NCI-H2029 (cell line): ENCODE measurements at places on chromosomes 4 and X.

GRCh38 chr4:167893531-167893930 is 198.8 kb upstream of the ANXA10 start:
- DNase-seq: no peak

DNA sequence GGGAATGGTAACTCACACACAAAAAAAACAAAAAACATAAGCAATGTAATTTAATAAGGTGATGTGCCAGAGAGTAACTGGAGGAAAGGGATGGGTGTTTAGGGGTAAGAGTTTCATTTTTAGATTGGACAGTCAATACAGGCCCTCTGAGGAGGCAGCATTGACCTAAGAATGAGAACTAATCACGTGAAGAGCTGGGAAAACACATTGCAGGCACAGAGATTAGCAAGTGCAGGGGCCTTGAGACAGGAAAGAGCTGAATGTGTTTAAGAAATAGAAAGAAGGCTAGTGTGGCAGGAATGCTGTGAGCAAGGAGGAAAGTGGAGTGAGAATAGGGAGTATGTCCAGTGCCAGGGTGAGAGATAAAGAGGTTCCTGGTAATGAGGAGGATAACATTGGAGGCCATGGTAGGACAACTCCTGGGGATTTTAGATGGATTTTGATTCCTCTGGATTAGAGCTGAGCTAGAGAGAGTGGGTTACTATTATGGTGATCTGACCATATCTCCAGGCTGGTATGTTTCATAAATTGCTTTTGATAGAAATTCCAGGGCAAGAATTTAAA is 17.6 kb downstream of the PDLIM5 start:
- DNase-seq: no peak

GRCh38 chr4:7826176-7826908 is 113.3 kb downstream of the AFAP1 start:
- no peak for DNase-seq

- DNase-seq: no peak
Measured at GRCh38 chr4:124685851-124686250, 26.7 kb downstream of the ANKRD50 start.

GRCh38 chr4:56674984-56675383 is 6.1 kb downstream of the HOPX start:
- no peak for DNase-seq
